GM04503 (cell line): ENCODE measurements at places on chromosomes 1 and 21.

DNA sequence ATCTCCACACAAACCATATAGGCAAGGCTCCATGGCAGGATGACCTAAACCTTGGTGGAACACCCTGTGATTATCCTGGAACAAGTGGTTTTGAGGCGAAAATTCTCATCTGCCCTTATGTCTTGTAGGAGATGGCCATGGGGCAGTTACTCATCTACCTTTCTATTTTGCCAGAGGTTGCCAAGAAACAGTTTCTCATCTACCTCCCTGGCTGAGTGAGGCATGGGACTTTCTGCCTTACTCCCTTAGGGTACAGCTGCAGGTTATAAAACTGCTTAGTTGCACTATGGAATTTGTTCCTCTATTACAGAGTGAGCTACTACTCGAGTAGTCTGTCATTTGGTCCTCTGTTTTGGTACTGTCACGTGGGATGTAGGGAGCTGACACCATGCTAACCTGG, 31.3 kb upstream of the GUCA2A start:
- no peak for DNase-seq

DNA sequence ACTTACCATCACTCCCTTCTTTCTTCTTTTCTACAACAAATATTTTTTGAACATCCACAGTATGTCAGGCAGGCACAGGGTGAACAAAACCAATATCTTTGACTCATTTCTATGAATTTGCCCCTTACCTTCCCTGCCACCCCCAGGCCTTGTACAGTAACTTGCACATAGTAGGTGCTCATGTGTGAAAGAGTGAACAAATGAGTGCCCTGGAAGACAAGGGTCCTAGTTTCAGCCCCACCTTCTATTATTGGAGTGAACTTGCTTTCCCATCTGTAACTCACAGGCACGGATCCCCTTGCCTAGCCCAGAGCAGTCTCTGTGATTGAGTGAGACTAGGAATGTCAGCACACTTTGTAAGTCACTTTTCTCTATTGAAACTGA, 12.8 kb downstream of the ZDHHC18 start:
- no peak for DNase-seq

DNA sequence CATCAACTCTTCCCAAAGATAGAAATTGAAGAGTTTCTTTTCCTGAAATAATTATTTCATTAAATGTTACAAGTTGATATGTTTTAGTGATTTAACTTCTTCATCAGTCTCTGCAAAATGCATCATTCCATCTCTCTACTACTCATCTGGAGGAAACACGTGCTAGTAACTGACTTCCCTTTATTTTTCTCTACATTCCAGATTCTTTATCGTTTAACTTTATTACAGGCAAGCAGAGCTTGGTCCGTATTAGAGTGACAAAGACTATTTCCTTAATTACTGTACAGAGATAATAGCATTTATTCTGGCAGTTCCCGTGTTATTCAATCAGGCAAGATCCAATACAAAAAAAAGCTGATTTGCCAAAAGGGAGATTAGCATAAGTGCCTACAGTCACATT, 88.6 kb downstream of the TM2D1 start:
- no peak for DNase-seq

DNA sequence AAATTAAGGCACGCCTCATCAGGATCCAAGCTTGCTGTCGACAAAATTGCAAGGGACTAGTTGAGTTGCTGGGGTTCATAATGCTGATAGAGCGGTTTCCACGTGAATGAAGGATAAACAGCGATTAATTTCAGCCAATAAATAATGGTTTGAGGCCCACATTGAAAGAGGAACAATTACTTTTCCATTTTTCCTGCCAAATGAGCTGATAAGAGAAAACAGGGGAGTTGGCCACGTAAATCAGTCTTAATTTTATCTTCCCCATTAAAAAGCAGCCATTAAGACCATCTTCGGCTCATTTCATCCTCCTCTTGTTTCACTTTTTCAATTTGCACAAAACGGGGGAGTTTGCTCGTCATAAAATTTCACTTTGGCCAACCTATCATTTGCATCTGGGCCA, 235.5 kb upstream of the RRP15 start:
- DNase-seq: no peak

- no peak for DNase-seq
Measured at GRCh38 chr1:18978706-18979105, 22.2 kb upstream of the IFFO2 start.

DNA sequence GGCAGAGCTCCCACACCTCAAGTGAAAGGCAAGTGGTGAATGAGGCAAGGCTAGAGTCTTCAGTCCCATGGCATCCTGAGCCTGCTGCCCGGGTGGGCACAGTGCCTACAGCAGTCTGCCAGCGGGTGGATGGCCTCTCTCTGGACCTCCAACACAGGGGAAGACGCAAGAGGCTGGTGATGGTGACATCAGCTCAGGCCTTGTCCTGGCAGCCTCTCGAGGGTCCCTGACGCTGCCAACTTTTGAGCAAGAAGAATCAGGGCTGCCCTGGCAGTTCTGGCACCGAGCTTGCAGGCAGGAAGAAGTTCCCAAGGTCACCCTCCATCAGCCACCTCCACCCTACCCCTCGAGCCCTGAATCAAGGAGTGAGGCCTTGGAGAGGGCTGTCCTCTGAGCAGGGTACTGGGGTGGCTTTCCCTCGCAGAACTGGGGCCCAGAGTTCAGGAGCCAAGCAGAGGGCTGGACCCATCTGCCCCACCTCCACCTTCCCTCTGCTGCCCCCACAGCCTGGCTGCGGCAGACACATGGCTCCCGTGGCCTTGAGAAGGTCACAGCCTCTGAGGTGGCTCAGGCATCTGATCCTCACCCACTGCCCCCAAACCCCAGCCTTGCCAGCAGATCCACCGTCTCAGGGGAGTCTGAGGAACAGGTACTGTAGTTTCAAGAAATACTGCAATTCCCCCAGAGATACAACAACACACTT, 5.8 kb downstream of the RAP1GAP start:
- DNase-seq: no peak

- no peak for DNase-seq
Measured at GRCh38 chr1:43531906-43532584, 1.4 kb downstream of the PTPRF start.

DNA sequence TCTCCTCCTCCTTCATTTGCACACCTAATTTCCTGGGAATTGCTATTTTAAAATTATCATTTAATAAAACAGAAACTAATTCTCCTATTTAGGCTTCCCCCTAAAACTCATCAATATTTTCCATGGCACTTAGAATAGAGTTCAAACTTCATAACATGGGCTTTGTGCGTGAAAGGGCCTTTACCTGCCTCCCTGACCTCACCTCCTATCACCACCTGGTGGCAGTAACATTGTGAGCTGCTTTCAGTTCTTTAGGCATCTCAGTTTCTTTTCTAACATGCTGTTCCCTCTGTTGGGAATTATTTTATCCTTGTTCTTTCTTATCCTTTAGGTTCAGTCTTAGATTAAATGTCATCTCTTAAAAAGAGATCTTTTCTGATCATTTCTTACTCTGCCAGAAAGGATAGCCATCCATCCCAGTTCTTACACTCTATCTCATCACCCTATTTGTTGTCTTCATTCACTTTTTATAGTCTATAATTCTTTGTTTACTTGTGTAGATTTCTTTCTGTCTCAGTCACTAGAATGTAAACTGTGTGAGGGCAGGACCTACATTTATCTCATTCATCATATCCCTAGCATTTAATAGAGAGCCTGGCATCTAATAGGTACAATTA, 133.8 kb upstream of the KIAA1614 start:
- DNase-seq: no peak

DNA sequence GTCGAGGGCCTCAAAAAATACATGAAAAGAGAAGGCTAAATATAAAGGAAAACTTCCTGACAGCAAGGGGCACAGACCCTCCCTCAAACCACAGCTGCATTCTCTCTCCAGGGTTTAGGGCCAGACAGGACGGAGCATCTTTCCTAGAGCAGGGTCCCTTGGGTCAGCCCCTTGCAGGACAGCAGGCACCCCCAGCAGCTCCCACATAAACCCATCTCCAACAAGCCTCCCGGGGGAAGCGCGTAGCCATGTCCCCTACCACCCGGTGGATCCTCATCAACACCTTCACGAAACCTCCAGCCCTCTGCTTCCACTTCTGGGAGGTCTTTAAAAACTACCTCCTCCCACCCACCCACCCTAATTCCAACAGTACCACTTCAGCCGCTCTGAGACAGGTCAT, 59.5 kb downstream of the CD46 start:
- no peak for DNase-seq

DNA sequence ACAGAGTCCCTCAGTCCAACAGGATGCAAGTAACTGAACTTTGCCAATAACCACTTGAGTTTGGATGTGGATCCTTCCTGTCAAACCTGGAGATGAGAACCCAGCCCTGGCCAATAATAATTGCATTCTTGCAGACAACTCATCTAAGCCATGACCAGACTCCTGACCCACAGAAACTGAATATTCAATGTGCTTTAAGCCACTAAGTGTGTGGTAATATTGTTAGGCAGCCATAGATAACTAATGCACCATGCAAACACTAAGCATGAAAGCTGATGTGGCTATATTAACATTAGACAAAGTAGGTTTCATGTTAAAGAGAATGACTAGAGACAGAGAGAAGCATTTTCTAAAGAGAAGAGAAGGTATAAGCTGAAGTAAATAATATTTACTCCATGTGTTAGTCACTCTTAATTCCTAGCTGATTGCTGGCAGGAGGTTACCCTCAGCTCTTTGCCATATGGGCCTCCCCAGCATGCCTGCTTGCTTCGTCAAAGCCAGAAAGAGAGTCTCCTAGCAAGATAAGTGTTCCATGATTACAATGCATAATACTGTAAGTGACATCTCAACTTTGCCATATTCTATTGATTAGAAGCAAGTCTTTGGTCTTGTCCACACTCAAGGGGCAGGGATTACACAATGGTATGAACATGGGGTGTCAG, 276.4 kb upstream of the PLXNA2 start:
- no peak for DNase-seq

DNA sequence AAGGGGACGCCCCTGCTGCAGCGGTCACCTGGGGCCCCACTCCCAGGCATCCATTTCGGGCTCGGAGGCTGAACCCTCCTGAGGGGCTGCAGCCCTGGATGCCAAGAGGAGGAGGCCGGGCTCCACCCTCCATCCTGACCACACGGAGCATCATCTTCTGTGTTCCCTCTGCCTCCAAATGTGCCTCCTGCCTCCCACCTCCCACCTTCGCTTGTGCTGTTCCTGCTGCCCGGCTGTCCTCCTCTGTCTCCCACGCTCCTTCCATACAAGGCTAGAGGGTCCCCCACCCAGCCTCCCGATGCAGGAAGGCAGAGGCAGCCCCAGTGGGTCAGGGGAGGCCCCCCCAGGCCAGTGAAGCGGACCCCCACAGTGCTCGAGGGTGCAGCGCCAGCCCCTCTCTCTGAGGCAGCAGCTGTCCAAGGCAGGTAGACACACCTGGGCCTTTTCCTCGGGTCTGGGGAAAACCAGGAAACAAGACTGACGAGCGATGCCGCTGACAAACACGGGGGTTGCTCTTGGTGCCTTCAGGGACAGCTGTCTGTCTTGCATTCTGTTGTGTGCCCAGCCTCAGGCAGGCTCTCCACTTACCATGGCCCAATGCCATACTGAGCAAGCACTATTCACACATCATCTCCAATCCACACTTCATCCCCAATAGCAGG, 16.8 kb upstream of the PLEKHG5 start:
- no peak for DNase-seq

DNA sequence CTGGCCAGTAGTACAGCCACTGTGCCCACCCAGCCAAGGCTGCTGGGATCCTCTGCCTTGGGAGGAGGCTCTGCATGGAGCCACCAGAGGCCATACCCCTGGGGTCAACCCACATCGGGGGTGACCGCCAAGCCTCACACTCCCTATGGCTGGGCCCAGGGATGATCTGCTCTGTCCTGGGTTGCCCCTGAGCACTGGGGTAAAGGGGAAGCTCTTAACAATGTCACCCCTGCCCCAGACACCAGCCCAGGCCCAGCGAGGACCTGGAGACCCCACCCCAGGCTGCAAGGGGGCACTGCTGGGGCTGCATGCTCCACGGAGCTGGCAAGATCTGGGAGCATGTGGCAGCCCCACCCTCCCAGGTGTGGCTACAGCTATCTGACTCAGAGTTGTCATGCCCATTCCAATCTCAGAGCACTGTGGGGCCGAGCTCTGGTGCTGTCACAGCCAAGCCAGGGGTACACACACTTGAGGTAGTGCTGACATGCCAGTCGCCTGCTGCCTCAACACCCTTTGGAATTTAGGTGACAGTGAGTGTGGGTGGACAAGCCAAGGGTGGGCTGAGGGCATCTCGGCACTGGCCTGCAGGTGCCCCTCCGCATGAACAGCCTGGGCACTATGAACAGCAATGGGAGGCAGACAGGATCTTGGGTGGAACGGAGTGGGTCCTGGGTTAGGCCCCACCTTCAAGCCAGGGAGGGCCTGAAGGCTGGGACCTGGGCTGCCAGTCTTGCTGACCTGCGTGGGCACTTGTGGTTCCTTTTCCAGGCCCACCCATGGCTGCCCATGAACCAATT, 427.7 kb downstream of the LRRIQ3 start:
- DNase-seq: no peak

- DNase-seq: no peak
Measured at GRCh38 chr1:220999872-221000863, 120.9 kb downstream of the HLX start.

DNA sequence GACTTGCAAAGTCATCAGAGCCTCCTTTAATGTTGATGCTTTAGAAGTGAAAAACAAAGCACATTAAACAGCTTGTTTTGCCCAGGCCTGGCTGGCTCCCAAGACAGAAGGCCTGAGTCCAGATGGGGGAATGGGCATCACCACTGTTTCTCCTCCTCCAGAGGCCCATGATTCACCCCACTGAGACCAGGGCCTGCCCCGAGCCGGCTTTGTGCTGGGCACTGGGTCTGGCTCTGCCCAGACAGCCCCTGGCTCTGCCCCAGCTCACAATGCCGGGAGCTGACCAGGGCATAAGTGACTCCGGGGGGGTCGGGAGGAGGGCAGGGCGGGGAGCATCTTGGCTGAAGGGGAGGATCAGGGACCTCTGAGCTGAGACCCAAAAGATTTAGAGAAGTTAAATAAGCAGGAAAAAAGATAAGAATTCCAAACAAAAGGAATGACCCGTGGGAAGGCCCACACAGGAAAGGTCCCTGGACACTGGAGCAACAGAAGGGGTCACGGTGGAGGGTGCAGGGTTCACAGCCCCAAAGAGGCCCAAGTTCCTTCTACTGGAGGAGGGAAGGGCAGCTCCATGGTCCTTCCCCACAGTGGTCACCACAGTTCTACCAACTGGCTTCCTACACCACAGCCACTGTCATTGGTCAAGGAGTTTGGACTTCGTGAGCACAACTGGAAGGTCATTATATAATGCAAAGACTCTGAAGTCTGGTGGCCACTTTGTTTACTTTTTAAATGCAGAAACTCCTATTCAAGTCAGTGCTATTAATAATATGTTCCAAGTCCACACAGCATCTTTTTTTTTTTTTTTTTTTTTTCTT, 5.5 kb downstream of the C2CD2 start:
- no peak for DNase-seq

GRCh38 chr1:111611986-111612385, 7.6 kb upstream of the RAP1A start:
- no peak for DNase-seq

GRCh38 chr1:201966171-201966570, 10.9 kb downstream of the TIMM17A start:
- DNase-seq: no peak

- no peak for DNase-seq
Measured at GRCh38 chr1:50264590-50264989, 155.9 kb downstream of the ELAVL4 start.

- DNase-seq: no peak
Measured at GRCh38 chr1:243740255-243740999, 109.6 kb downstream of the AKT3 start.

- no peak for DNase-seq
Measured at GRCh38 chr1:55427606-55428005, 212.4 kb upstream of the USP24 start.

- DNase-seq: no peak
Measured at GRCh38 chr1:153360190-153360589, 2.5 kb downstream of the S100A9 start.

GRCh38 chr1:56977910-56978309, 12.1 kb upstream of the C8B start:
- no peak for DNase-seq
